Fibroblast of skin of right quadriceps (primary cell): ENCODE measurements at places on chromosomes 11 and 22.

DNA sequence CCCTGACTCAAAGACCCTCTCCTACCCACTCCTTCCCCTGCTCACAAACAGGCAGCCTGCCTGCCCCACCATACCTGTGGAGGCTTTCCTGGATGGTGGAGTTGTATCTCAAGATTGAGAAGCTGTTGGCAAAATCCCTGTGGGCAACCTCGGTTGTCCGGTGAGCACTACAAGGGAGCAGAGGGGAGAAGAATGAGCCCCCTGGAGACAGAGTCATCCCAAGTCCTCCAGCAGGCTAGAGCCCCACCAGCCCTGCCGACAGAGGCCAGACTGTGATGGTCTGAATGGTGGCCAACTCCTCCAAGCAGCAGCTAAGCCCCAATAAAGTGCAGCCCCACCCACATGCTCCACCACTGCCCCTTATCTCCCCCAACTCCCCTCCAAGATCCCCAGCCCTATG lies 17.5 kb downstream of the TMPRSS13 start:
- DNase-seq: no peak

DNA sequence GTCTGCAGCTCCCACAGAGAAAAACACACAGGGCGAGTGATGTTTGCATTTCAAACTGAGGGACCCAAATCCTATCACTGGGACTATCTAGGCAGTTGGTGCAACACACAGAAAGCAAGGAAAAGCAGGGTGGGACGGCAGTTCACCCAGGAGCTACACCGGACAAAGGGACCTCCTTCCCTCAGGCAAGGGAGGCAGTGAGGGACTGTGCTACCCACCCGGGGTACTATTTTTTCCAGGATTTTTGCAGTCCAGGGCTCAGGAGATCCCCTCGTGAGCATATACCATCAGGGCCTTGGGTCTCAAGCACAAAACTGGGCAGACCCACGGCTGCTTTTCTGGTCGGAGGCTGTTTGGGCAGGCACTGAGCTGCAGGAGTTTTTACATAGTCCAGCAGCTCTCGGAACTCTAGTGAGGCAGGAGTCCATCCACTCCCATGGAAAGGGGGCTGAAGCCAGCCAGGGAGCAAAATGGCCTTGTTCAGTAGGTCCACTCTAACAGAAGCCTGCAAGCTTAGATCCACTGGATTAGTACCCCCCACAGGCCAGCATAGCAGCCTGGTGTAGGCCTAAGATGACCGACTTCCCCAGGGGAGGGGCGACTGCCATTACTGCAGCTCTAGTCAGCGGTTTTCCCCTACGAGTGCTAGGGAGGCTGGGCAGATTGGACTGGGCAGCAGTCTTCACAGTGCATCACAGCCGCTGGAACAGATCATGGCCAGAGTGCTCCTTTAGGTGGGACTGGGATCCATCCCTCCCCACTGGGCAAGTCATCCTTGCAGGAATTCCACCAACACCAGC lies 28.2 kb downstream of the CARD18 start:
- DNase-seq: no peak

- no peak for DNase-seq
Measured at GRCh38 chr11:2153581-2154194, 7.3 kb downstream of the INS start.

DNA sequence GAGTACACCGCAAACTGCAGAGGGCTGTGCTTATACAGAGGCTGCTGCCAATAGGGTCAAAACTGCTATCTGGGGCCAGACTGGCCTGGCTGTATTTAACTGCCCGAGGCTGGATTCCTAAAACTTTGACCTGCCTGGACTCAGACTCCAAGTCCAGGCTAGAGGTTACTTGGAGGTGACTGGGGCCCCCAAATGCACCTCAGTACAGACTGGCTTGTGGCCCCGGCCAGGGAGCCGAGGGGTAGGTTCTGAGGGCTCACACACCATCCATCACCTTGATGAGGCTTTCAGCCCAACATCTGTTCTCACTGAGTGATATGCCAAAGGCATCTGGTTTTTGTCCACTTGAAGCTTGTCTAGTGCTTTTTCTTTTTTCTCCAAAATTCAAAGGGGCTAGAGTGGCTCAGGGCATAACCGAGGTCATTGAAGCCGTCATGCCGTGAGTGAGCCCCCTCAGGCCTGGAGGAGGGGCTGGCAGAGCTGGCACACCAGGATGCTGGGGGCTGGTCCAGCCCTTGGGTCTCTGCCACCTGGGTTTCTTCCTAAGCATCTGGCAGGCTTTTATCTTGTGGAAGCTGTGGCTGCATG lies 52.4 kb upstream of the TTLL12 start:
- no peak for DNase-seq

- DNase-seq: no peak
Measured at GRCh38 chr11:77069336-77069968, 2.7 kb downstream of the CAPN5 start.

GRCh38 chr11:111641339-111642015 lies 39.2 kb downstream of the SIK2 start:
- DNase-seq: no peak

GRCh38 chr11:20934516-20934915 lies 265.1 kb downstream of the NELL1 start:
- no peak for DNase-seq

DNA sequence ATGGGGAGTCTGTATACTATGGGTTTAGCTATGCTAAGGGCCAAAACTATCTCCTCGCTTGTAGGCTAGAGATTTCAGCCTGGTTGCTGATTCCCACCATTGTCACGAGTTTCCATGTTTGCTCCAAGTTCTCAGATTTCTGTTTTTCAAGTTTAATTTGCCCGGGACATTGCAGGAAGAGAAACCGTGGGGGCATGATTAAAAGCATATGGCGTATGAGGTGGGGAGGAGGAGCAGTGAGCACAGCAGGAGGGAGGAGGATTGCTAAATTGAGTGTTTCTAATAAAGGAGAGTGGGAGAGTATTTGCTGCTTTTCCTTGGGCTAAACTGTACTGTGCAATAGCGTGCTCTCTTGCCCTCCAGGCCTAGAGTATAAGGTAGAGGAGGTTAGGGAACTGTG lies 558.4 kb downstream of the METTL15 start:
- DNase-seq: peak; percentile 92

GRCh38 chr11:131404010-131404409 lies 33.6 kb downstream of the NTM start:
- DNase-seq: no peak

GRCh38 chr11:34207487-34208180 lies 102.2 kb downstream of the NAT10 start:
- DNase-seq: no peak

GRCh38 chr22:37025500-37026070 lies 6.0 kb downstream of the MPST start:
- DNase-seq: no peak

DNA sequence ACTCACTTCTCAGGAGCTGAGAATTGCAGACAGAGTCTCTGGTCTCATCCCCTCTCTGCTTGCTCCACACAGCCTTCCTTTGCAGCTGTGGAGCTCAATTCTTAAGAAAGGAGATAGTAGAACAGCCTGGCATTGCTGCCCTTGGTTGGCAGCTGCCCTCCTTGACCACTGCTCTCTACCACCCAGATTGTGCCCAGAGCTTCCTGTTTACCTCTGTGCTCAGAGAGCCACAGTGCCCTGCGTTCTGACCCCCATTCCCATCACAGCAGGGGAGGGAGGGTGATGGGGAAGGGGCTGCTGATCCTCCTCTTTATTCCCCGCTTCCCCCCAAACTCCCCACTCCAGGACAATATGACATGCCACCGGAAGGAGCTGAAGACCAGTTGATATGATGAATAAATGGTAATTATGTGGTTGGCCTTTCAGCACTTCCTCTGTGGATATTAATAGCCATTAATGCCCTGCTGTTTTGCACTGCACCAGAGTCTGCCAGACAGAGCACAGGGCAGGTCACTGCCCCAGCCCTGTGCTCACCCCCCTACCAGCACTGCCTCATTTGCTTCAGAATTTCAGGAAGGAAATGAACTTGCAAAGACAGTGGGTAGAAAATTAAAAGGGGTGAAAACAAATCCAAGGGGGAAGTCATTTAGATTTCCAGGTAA lies 426.8 kb upstream of the CADM1 start:
- no peak for DNase-seq

DNA sequence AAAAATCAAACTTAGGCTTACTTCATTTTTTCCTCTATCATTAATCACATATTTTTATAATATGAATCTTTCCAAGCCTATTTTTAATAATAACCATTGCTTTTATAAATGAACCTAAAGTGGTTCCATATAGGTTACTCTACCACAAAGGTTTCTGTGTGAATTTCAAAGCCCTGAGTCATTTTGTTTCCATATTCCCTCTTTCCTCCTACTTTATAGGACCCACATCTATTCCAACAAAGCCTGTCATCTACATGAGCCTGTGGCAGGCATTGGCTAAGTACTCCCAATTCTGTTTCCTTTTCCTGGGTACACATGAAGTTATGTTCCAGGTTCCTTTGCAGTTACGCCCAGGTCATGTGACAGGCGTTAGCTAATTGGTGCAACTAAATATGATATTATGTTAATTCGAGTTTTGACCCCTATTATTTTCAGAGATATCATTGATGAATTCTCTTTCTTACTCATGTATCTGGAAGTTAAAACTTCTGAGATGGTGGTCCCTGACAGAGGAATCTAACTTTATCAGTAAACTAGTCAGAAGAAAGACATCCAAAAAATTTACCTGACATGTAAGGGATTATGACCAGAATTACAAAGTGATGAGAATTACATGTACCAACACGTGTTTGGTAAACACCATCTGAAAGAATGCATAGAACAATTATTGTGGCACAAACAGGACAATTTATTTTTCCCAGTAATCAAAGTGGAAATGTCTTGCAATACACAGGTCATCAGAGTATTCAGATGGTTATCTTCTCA lies 1264.0 kb upstream of the CNTN5 start:
- DNase-seq: no peak

DNA sequence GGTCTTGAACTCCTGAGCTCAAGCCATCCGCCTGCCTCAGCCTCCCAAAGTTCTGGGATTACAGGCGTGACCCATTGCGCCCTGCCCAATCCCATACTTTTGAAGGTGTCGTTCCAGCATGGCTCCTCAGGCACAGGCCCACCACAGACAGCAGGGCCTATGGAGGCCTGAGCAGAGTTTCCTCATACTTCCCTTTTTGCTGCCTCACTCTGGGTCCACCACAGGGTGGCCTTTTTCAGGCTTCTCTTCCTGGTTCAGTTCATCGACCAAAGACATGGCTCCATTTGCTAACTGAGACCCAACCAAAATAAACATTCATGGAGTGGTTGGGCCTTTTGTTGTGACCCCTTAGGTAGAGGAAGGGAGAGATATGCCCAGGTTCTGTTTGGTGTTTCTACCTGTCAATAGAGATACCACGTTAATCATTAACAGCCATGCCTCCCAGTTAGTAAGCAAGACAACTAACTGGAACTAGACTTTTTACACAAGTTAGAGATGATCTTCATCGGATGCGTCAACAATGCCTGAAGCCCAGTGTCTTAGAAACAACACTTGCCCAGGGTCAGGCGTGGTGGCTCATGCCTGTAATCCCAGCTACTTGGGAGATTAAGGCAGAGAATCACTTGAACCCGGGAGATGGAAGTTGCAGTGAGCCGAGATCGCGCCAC lies 35.1 kb downstream of the TRIOBP start:
- no peak for DNase-seq

GRCh38 chr11:111388420-111388819 lies 9.3 kb upstream of the POU2AF1 start:
- DNase-seq: no peak

DNA sequence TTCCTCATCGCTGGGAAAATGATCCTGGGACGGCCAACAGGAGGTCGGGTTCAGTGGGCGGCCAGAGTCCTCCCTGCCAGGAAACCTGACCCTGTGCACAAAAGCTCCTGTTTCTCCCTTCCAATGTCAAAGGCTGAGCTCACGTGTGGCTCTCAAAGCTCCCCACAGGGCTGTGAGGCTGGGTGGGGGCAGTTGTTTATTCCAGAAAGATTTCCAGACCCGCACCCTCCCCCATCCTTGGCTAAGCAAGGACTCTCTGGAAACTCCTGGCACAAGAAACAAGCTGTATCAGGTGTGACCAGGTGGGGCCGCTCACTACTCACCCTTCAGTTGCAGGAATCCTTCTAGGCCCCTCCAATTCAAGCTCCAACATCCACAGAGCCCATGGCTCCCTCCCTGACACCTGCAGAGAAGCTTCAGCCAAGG lies 131.9 kb downstream of the SHANK2 start:
- no peak for DNase-seq

DNA sequence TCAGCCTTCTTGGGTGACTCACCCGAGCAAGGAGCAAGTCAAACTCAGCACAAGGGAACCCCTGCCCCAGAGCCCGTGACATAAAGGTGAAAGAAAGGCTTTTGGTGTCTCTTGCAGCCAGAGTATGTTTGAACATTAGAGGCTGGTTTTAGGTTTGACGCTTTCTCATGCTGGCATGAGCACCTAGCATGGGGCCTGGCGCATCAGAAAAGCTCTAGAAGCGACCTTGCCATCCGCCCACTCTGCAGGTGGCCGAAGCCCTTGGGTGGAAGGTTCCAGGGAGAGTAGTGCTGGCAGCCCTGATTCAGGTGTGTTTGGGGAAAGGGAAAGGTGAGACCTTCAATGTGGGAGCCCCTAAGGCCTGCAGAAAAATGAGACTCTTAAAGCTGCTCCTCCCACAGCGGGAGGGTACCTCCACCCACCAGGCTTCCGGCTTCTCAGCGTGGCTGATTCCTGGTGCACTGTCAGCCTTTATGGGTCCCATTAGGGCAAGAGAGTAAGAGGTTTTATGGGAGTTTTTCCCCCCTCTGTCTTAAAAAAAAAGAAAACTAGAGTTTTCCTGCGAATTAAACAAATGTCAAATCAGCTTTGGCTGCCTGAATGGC lies 88.4 kb downstream of the GRIK4 start:
- no peak for DNase-seq

DNA sequence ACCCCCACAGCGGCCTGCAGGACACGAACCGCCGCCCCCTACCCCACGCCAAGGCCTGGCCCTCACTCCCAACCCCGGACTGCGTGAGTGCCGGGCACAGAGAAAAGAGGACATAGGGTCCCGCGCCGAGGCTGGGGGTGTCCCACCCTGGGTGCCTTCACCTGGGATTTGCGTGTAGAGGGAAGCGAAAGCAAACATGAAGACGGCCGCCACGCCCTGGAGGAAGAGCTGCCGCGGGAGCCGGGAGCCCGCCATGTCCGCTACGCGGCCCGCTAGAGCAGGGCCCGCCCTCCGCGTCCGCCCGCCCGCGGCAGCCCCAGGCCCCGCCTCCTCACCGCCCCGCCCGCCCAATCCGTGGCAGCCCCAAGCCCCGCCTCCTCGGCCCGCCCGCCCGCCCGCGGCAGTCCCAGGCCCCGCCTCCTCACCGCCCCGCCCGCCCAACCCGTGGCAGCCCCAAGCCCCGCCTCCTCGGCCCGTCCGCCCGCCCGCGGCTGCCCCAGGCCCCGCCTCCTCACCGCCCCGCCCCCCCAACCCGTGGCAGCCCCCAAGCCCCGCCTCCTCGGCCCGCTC lies at the start of gene LMF2:
Gene LMF2, minus strand, starts transcription at position 282 of the 570 bp plus-strand sequence. Its CDS starts 27 bp downstream, at position 255.
- DNase-seq: no peak

GRCh38 chr11:13881226-13881905 lies 81.2 kb upstream of the SPON1 start:
- no peak for DNase-seq

DNA sequence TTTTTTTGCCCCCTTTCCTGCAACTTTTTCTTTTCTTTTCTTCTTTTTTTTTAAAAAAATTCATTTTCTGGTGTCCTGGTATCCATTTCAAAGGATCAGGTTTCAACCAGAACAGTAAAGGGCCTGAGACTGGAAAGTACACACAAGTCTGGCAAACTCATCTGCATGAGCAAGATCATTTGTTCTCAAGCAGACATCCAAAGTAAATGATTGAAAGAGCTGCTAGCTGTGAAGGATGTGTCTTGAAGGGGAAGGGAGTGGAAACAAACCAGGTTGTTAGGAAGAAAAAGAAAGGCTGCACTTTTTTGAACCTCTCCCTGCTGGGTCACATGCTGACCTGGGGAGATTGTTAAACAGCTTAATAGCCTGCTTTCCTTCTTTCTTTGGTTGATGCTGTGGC lies 5.3 kb downstream of the YAP1 start:
- DNase-seq: peak; percentile 51
